Germinal center (tissue), 1 donor: ENCODE measurements at places on chromosomes 12 and 14.

GRCh38 chr12:50979369-50980052 lies 27.2 kb downstream of the HIGD1C start:
- no peak for DNase-seq

DNA sequence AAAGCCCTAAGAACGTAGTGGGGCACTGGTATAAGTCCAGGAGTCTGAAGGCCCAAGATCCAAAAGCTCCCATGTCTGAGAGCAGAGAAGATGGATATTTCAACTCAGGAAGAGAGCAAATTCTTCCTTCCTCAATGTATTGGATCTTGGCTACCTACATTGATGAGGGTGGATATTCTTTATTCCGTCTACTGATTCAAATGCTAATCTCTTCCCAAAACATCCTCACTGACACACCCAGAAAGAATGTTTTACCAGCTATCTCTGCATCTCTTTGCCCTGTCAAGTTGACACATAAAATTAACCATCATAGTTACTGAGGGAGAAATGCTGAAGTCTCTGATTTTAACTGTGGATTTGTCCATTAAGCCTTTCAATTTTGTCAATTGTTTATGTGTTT lies 16.6 kb upstream of the ADGRD1 start:
- DNase-seq = no peak

DNA sequence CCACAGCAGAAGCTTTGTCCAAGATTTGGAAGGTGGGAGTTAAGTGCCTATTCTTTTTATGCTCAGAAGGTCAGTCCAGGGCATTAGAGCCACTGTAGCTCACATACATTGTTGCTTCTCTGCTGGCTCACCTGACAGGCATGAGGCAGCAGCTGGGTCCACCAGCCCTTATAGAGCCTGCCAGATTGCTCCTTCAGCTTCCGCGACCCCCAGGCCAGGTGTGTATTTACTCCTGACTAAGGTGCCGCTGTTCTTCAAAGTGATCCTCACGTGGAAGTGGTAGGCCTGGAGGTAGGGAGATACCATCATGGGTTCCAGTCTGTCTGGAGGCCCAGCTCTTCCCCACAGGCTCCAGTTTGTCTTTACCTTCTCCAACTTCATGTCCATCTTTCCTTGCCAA lies 17.5 kb upstream of the CPM start:
- DNase-seq = no peak

DNA sequence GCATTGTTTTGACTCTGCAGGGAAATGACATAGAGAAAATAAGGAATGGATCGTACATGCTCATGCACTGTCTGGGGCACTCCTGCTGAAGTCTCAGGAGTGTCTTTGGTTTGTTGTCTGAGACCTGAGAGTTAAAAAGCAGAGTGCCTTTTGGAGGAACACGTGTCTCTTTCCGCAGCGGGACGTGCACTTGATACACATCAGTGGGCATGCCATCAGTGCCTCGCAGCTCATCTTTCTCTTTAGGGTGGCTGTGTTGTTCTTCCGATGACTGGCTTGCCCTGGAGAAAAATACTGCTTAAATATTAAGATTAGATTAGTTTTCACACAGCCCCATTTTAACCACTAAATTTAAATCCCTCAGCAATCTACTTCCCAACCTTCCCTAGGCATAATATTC lies 835.9 kb downstream of the DIO2 start:
- DNase-seq = no peak

DNA sequence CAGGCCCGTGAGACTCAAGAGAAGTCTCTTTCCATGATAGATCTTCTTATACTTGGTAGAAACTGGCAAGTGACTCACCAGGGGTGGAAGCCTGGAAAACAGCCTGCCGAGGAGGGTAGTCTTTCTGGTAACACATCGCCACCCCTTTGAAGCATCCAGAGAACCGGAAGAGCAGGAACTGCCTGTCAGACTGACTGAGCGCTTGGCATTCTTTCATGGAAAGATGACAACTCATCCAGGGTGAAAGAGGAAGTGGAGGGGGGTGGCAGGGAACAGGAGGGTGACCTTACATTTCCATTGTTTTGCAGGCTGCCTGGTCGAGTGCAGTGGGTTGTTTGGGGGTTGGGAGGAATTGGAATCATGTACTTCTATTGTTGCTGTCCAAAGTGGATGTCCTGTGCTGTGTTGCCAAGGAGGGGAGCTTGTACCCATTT lies 34.5 kb downstream of the PRKCH start:
- no peak for DNase-seq

- DNase-seq = no peak
Measured at GRCh38 chr12:51222461-51222860, 4.6 kb upstream of the POU6F1 start.

GRCh38 chr12:54208591-54208990 lies 19.8 kb upstream of the SMUG1 start:
- DNase-seq = no peak

GRCh38 chr14:89212386-89213235 lies 204.4 kb downstream of the FOXN3 start:
- DNase-seq = no peak

GRCh38 chr14:34067587-34067986 lies 116.7 kb upstream of the EGLN3 start:
- DNase-seq = no peak

DNA sequence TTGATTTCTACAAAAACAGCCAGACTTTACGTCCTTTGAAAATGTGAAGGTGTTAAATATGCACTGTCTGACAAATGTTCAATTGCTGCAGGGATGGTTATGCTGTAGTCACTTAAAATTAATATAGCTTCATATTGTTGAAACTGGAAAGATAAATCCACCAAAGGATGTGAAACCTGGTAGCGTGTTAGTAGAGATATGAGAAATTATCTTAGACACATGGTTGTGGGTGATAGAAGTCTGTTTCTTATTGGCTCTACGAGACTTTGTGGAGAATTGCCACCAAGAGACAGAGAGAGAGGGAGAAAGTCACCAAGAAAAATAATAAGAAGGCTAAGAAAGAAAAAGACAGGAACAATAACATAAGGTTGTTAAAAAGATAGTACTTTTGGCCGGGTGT lies 2.6 kb upstream of the CAPRIN2 start:
- DNase-seq = no peak

DNA sequence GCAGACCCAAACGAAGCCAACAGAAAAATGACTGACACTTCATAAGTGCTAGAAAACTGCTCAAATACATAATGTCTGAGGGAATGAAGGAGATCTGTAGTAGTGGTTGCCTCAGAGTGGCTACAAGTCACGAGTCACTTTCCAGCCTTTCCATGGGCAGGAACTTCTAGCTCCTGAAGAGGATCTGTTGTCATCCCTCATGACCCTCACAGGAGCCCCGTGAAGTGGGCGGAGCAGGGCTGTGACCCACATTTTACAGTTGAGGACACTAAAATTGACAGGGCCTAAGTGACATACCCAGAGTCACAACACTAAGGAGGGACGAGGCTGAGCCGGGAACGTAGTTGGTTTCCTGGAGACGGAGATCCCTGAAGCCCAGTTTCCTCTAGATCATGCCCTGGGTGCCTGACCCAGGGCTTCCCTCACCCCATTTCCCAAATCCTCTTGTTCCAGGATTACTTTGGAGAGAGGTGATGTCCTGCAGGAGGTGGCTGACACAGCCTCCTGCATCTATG lies 45.8 kb upstream of the P2RX7 start:
- no peak for DNase-seq

GRCh38 chr12:53939141-53940108 lies 794 bp downstream of the HOXC13 start:
- no peak for DNase-seq

- no peak for DNase-seq
Measured at GRCh38 chr14:87940894-87941293, 52.1 kb downstream of the GALC start.

GRCh38 chr12:47302111-47302671 lies 222.4 kb upstream of the AMIGO2 start:
- DNase-seq = peak; percentile 79

DNA sequence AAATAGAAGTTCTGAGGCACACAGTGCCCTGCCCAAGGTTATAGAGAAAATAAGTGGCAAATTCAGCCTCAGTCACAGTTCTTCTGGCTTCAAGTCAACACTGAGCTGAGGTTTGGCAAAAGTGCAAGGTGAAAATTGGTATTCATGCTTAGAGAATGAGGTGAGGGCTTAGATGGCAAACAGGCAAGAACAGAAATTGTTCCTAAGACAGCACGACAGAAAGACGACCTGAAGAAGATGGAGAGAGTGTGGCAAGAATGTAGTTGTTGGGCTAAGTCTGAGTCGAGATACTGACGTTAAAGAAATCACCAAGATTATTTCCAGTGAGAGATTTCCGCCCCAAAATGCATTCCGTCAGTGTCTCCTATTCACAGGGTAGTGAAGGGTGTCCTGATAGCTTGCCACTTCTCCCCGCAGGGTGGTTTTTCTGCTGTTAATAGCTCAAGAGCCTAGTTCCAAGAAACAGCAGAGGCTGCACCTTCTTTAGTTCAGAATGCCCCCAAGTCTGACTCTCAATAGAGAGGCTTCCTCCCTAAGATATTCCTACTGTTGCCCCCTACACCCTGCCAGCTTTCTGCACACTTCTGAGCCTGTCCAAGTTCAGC lies 260.8 kb upstream of the AMIGO2 start:
- DNase-seq = no peak

DNA sequence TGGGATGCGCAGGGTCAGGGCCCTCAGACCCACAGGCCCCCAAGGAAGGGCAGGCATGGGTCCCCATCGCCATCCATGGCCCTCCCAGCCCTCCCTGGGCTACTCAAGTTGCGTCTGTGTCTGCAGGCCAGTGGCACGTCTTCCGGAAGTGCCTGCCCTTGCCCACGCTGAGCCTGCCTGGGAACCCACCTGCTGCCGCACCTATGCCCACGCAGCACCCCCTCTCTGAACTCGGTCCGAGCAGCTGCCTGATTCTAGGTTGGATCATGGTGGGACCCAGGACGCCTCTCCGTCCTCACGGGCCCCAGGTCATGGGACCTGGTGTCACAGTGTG lies 182.8 kb downstream of the ADGRD1 start:
- DNase-seq = no peak

DNA sequence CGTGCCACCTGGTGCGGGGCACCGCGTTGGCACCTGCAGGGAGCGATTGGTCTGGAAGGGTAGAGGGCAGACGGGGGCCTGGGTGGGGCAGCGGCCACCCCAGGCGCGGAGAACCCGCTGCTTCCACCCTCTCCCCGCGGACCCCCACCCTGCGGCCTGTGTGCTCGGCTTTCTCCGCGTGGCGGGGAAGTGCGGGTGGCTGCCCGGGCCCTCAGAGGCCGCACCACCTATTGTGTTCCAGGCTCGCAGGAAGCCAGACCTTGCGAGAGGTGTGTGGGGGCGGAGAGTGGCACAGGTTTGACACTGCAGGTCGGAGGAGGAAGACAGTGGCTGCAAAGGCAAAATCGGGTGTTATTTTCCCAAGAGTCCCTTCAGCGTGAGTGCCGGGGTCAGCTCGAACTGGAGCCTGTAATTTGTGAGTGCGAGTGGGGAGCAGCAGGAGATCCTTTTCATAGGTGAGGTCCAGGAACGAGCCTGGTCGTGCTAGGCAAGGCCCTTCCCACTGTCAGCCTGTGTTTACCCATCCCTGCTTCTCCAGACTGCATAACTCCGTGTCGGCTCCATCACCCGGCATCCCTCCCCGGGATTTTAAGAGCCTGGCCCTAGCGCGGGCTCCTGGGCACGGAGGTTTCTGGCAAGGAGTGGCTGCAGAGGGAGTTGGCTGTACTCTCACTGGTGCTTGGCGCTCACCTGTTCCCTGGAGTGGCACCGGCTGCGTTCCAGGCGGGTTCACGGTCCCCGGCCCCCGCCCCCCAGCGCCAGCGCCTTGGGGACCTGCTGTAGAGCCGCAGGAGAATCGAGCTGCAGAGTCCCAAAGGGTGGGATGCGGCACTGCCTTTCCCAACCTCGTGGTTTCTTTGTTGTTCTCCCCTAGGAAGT lies 935 bp downstream of the TBC1D30 start:
- DNase-seq = no peak

DNA sequence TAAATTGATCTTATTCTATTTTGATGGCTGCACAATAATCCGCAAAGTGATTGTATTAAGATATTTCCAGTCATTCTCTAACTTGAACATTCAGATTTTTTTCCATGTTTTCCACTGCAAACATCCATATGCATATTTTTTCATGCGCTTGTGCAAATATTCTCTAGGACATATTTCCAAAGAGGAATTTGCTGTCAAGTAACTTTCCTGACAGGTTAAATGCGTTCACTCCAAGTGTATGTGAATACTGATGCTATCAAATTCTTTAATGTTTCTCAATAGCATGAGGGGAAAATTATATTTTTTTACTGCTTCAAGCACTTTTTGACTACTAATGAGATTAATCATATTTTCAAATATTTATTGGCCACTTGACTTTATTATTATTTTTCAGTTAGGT lies 135.3 kb upstream of the LGR5 start:
- no peak for DNase-seq

DNA sequence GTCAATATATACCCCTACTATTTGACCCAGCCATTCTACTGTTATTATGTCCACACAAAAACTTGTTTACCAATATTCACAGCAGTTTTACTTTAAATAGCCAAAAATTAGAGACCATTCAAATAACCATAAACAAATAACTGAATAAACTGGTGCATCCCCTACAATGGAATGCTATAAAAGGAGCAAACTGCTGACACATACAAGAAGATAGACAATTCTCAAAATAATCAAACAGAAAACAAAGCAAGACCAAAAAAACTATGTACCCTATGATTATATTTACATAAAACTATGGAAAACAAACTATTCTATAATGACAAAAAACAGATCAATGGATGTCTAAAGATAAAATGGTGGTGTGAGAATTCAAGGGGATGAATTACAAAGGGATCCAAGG lies 54.4 kb downstream of the RALGAPA1 start:
- DNase-seq = no peak

- no peak for DNase-seq
Measured at GRCh38 chr14:78805570-78805969, 635.4 kb downstream of the NRXN3 start.

GRCh38 chr14:102729825-102730224 lies 47.4 kb upstream of the TRAF3 start:
- no peak for DNase-seq

DNA sequence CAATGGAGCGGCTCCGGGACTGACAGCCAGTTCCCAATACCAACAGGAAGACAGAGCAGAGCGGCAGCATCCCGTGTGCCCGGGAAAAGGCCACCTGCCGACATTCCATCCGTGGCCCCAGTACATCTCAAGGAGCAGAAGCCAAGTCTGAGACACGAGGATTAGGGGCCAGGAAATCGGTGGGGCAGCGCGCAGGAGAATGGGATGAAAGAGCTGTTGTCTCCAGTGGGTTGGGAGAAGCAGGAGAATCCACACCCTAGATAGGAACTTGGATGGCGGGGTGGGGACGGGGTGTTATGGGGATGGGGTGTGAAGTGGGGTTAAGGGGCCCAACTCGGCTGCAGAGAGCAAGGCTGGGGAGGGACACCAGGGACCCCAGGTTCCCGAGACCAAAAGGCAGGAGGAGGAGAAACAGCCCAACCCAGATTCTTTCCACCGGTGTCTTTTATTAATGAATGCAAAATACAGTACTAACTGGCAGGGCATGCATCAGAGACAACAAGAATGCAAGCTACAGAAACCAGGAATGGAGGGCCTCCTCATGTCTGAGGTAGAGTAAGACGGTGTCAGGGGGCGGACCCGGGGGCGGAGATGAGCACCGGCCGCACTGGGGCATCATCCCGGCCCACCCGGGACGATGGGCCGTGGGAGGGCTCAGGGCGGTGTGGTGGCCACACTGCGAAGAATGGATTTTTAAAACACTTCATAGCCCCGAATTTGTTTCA lies 50.3 kb downstream of the BEGAIN start:
- no peak for DNase-seq
